ENCODE measurements at places on chromosomes 5 and 9.

DNA sequence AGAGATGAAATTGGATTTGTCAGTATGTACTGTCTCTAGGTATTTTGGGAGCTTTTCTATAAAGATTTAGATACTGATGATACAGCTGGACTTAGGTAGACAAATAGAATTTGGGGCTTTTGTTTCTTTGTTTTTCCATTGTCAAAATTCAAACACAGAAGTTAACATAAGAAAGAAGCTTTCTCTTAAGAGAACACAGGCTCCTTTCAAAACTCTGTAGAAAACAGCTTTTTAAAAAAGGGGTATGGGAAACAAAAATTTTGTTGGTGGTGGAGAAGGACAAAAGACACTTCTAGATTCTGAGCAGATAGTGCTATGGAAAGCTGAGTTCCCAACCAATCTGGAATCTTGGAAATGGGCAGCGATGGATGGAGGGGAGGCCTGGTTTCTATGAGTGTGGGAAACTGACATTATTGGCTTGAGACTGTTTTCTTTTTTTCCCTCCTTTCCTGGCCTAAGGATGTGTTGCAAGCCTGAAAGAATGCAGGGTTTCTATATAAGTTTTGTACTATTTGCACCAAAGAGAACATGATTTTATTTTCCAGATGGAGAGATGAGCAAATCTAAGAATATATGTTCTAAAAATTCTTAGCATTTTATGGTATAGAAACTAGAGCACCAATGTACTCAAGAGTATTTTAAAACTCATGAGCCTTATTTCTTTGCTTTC is 240.0 kb downstream of the PRR16 start:
- no peak for DNase-seq

DNA sequence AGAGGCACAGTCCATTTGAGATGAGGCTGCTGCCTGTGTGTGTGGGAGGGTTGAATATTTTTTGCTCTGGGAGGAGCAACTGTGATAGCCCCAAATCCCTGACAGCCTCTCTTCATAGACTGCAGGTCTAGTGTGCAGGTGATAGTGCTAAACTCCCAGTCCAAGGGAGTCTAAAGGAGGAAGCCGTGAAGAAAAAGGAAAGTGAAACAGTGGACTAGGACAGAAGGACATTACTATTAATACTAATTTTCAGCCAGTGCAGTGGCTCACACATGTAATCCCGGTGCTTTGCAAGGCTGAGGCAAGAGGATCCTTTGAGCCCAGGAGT is 295.0 kb downstream of the PDE4D start:
- no peak for DNase-seq

DNA sequence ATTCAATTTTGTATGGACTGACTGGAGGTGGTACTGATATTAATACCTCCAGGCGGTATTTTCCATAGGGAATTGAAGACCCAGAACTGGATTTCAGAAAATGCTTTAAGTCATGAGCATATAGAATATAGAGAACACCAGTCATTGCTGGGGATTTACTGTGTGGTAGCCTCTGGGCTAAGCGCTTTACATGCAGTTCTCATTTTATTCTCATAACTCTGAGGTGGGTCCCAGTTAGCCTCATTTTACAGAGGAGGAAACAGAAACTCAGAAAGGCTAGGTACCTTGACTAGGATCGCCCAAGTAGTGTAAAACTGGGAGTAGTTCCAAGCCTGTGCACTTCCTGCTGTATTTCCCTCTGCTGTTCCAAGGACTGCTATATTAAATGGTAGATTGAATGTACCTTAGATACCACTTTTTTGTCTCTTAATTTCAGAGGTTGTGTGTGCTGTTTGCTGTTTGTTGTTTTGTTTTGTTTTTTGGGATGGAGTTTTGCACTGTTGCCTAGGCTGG is 13.8 kb downstream of the SLC44A1 start:
- DNase-seq = no peak

GRCh38 chr5:82325155-82325554 is 47.0 kb upstream of the RPS23 start:
- DNase-seq = no peak

DNA sequence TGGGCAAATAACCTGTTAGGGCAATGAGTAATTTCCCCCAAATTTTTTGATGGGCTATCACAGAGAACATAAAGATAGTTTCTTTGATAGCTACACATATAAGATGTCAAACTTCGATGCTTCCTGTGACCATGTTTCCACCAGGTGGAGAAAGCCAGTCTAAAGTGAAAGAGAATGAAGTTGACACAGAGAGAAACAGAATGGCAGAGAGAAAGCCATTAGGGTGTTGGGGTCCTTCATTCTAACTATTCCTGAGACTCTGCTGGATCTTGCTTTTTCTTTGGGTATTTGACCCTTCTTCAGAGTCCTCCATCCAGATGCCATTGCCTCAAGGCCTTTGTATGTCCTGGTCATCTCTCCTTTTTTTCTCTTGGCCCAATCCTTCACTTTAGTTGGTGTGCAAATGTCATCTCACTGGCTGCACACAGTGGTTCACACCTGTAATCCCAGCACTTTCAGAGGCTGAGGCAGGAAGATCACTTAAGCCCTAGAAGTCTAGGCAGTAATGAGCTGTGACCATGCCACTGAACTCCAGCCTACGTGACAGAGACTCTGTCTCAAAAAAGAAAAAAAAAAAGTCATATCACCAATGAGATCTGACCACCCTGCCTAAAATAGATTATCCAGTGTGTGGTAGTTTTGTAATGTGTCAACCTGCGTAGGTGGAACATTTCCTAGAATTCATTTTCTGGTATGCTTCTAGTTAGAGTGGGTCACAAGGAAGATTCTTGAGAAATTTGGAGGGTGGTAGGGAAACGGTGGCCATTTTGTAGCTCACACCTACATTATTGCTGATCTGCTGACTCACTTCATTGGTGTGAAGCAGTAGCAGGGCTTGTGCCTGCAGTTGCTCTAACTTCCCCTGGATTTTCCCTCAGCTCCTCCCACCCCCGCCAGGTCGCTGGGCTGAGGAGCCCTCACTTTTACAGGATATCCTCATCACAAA is 20.8 kb upstream of the KIF2A start:
- no peak for DNase-seq

All from cortex of kidney (tissue), 1 donor.